Stimulated activated CD4-positive, alpha-beta T cell treated with anti-CD3 and anti-CD28 coated beads, Interleukin-1b, Interleukin-23, amount 100 ng/mL, for 1 hour (primary cell): ENCODE measurements at places on chromosomes 1 and 21.

GRCh38 chr1:208885650-208886049 is 641.5 kb upstream of the PLXNA2 start:
- no peak for DNase-seq

- DNase-seq = no peak
Measured at GRCh38 chr1:85421179-85421578, 43.8 kb downstream of the DDAH1 start.

GRCh38 chr1:231272880-231273279 is 31.9 kb downstream of the GNPAT start:
- DNase-seq = no peak

DNA sequence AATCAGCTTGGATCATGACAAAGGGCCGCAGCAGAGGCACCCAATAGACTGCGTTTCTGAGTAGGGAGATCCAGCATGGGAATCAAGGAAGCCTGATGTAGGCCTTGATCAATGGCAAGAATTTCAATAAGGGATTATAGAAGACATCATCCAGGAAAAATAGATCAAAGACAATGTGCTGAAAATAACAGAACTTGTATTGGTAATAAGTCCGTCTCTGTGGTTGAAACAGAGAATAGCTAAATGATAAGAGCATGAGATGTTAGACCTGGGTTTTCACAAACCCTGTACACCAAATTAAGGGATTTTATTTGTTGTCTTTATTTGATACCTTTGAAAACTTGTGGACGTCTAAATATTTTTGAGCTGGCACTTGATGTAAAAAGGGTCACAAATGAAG is 228.0 kb upstream of the SGIP1 start:
- no peak for DNase-seq

GRCh38 chr1:195731385-195731784 is 876.9 kb downstream of the KCNT2 start:
- DNase-seq = no peak

DNA sequence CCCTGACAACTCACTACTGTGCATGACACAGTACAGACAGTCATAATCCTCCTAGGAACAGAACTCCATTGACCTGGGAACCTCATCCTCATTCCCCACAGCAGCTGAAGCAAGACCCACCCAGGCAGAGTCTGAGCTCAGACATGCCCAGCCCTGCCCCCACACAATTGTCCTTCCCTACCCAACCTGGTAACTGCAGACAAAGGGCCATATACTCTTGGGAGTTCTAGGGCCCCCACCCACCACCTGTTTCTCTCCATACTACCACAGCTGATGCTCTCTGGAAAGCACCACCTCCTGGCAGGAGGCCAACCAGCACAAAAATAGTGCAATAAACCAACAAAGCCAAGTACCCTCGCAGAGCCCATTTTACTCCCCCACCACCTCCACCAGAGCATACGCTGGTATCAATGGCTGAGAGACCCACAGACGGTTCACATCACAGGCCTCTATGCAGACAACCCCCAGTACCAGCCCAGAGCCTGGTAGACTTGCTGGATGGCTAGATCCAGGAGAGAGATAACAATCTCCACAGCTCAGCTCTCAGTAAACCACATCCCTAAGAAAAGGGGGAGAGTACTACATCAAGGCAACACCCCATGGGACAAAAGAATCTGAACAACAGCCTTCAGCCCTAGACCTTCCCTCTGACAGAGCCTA is 159.7 kb upstream of the CXADR start:
- DNase-seq = no peak

GRCh38 chr1:4306559-4307467 is 347.6 kb upstream of the AJAP1 start:
- DNase-seq = no peak

- no peak for DNase-seq
Measured at GRCh38 chr1:242854466-242854865, 330.0 kb upstream of the PLD5 start.

- DNase-seq = no peak
Measured at GRCh38 chr1:27966402-27967105, 6.8 kb downstream of the XKR8 start.

GRCh38 chr1:101365878-101366277 is 129.1 kb downstream of the S1PR1 start:
- no peak for DNase-seq

GRCh38 chr21:41318218-41318617 is 1.6 kb downstream of the FAM3B start:
- DNase-seq = no peak

GRCh38 chr1:167452483-167452882 is 65.8 kb downstream of the CD247 start:
- DNase-seq = no peak

GRCh38 chr1:39003794-39004193 is 12.7 kb downstream of the AKIRIN1 start:
- no peak for DNase-seq

DNA sequence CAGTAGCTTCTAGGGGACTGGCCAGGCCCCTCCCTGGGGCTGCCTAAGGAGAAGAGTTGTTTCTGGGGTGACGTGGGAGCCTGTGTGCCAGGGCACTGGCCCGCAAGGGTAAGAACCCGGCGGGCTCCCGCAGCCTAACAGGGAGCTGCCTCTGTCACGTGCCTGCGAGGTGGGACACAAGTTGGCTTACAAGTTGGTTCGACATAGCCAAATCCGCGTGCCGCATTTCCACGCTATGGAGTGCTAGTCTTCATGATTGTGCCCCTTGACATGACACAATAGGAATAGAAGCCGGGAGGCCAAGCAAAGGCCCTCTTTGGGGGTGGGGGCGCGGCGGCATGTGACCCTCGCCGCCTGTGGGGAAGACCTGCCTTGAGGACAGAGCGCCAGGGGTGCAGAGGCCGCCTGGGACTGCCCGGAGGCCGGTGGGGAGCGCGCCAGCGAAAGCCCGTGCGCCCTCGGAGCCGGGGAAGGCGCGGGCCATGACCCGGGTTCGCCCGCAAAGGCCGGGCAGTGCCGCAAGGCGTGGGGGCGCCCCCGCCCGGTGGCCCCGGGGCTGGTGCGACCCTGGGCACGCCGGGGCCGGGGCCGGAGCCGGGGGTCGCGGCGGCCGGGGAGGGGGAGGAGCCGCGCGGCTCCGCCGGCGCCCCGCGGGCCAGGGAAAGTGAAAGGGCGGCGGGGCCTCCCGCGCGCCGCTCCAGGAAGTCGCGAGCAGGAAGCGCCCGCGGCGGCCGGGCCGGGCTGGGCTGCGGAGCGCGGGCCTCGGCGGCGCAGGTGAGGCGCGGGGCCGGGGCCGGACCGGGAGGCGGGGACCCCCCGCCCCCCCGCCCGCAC is at the start of gene SLC37A1:
SLC37A1 (plus strand) TSS at position 702 of the 834 bp plus-strand sequence. CDS start 4,603 bp downstream, outside the sequence.
- no peak for DNase-seq

GRCh38 chr21:37563641-37564340 is 197.2 kb downstream of the DYRK1A start:
- peak; percentile 65 for DNase-seq

DNA sequence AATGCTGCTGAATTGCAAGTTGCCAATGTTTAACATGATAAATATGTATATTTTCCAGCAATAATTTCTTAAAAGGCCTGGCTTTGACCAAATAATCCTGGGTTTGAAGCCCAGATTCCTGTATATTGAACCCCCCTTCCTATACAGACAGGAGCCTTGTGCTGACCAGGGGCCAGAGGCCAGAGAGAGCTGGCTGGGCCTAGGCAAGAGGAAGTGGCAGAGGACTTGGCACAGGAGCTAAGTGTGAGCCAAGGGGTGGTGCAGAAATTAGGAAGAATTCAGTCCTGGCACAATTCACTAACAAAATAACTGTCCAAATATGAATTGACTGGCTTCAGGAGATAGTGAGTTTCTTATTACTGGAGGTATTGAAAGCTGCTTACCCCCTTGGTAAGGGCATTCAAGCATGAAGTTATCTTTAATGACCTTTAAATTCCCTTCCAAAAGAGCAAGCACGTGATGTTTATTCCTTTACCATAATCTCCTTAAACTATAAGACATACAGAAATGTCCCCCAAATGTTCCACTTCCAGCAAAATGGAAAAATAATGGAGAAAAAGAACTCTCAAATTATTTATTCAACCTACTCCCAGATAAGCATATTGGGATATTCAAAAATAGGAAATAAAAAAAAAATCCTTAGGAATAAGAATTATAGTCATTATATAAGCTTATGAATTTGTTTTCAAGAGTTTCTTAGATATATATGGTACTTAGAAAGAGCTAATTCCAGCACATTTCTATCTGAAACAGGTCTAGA is 26.6 kb downstream of the NIBAN1 start:
- DNase-seq = no peak

DNA sequence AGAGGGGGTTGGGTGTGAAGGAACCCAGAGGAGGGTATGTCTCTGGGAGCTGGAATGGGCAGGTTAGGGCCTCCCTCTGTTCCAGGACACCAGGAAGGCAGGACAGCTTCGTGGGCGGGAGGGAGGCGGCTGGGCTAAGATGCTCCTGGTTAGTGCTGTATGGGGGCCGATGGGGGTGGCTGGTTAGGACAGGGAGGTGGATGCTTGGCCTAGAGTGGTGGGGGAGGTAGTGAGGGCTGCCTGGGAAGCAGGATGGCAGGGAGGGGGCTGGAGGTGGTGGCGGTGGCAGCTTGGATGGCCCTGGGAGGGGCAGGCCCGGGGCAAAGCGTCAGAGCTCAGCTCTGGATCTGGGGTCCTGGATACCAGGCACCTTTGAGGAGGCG is 6.2 kb upstream of the MMP23B start:
- no peak for DNase-seq

GRCh38 chr1:32031578-32032274 is 18.1 kb downstream of the KHDRBS1 start:
- DNase-seq = no peak

DNA sequence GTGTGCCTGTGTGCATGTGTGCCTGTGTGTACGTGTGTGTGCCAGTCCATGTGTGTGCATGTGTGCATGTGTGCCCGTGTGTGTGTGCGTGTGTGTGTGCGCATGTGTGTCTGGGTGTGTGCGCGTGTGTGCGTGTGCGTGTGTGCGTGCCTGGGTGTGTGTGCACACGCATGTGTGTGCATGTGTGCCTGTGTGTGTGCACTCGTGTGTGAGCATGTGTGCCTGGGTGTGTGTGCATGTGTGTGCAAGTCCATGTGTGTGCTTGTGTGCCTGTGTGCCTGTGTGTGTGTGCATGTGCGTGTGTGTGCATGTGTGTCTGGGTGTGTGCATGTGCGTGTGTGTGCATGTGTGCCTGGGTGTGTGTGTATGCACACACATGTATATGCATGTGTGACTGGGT is 28.7 kb upstream of the COL6A2 start:
- DNase-seq = no peak

DNA sequence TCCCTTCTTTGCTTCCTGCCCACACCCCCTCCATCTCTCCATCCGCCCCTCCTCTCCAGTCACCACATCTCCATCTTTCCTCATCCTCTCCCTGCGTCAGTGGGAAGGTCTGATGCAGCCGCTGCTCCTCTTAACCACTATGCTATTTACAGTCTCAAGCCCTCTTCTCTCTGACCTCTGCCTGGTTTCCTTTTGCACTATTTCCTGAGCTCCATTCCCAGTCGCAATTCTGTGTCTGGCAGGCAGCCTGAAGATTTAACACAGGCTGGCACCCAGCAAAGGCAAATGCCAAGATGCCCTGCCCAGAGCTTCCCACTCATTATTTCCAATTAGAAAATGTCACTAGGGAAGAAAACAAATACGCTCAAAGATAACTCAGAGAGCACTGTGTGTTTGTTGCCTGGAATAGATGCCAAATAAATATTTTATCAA is 89.6 kb upstream of the LPGAT1 start:
- no peak for DNase-seq

DNA sequence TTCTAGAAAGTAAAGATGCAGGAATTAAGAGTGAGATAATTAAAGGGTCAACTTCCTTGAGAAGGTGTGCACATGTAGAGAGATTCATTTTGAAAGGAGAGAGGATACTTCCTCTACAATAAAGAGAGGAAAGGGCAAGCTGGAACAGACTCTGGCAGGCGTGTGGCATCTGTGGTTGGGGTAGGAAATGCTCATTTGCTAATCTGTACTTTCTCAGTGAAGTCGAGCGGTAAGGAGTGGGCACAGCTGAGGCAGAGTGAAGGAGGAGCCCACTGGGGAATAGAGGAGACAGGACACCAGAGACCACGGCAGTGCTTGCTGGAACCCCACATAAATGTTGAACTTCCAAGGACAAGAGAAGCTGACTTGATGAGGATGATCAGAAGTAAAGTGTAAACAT is 49.1 kb downstream of the PCSK9 start:
- DNase-seq = no peak

DNA sequence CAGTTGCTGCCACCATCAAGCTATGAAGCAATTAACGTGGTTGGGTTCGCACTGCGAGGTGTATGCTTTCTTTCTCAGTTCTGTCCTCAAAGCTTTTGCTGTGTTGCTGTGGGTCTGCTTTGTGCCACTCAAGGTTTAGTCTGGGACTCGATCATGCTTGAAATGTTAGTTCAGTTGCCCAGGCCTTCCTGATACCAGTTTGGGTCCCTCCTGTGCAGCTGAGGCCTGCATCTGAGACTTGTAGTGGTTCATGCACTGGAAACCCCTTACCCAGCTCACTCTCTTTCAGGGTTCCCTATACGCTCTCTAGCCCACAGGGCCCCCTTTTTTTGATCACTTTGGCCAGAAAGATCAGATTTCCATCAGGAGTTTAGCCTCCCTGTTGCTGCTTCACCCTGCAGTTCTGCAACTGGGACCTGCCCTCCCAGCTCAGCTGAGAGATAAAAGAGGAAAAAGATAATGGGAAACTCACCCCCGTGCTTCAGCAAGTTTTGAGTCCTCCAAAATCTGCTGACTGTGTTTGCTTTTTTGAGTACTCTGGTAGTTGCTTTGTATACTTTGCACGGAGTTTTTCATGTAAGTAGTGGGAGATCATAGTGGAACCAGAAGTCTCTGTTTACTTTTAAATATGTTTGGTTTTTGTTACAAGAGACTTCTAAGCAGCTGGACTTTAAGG is 317.0 kb downstream of the HHAT start:
- DNase-seq = no peak

DNA sequence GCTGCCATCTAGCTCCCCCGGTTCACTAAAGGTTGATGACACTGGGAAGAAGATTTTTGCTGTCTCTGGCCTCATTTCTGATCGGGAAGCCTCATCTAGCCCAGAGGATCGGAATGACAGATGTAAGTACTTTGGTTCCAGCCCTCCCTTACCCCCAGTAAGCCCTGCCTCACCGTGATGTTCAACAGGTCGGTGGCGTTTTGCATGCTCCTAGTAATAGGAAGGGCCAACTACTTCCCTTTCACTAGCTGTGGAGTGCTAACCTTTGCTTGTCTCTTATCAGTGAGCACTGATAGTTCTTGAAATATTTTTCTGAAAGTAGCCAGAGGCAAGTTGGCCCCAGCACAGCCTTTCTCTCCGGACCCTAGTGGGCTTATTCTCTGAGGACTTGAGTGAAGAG is 7.5 kb downstream of the RNF220 start:
- no peak for DNase-seq

GRCh38 chr1:82840192-82840591 is 1039.5 kb downstream of the ADGRL2 start:
- no peak for DNase-seq

DNA sequence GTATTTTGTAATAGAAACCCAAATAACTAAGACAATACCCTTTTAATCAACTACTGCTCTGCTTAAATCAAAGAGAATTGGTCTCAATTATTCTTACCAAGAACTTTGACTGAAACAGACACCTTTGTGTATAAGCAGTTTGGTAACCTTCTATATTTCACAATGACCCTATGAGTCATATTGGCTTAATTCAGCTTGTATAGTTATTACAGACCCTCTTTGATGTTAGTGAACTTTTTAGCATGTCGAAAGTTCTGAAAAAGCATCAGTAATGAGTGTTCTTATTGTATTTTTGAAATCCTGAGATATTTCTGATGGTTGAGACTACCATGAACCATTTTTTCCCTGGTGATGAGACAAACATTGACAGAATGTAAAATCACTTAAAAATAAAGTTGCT is 43.3 kb upstream of the RABGAP1L start:
- DNase-seq = no peak
